HuH-7.5 (cell line): ENCODE measurements at places on chromosomes 6 and 20.

DNA sequence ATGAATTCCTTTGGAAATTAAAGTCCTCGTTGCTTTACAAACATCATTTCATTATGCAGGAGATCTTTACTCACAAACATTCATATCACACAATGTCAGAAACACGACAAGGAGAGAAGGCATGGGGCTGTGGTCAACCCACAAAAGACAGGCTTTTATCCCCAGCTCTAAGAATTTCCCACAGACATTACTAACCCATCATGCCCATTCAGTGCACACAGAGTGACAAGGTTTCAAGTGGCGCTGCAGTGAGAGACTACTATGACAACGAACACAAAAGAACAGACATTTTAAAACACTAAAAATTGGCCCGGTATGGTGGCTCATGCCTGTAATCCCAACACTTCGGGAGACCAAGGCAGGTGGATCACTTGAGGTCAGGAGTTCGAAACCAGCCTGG lies 579.8 kb upstream of the AGPAT4 start:
- no peak for DNase-seq

DNA sequence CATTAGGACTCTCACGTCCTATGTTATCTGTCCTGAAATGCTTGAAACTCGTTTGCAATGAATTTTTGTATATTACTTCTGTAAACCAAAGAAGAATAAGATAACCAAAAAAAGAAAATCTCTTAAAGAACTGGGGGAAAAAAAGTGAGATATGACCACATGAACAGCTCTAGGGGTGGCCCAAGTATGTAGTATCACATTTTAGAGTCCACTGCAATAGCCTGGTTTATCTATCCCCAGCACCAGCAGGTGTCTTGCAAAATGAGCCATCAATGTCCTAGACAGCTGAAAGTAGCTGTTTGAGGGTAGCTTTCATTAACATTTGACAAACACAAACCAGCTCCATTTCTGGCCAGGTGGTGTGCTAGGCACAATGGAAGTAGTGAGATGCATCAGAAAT lies 102.8 kb downstream of the PXDC1 start:
- DNase-seq: no peak

DNA sequence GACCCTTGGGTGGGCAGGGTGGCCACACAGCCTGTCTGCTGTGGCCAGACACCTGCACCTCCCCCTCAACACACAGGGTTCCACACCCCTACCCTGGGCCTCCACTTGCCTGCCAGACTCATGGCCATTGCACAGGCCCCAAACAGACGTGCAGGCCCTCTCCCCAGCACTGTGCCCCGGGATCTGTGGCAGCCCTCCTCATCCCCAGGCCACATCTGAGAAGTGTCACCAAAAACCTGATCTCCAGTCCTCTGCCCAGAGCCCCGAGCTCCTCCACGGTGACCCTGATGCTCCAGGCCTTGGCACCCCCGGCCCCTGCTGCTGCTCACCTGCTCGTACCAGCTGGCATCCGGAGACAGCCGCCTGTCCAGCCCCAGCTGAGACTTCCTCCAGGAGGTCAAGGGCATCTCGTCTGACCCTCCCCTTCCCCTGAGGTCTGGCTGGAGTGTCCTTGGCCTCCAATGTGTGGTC lies 160.1 kb downstream of the DLL1 start:
- DNase-seq: no peak

DNA sequence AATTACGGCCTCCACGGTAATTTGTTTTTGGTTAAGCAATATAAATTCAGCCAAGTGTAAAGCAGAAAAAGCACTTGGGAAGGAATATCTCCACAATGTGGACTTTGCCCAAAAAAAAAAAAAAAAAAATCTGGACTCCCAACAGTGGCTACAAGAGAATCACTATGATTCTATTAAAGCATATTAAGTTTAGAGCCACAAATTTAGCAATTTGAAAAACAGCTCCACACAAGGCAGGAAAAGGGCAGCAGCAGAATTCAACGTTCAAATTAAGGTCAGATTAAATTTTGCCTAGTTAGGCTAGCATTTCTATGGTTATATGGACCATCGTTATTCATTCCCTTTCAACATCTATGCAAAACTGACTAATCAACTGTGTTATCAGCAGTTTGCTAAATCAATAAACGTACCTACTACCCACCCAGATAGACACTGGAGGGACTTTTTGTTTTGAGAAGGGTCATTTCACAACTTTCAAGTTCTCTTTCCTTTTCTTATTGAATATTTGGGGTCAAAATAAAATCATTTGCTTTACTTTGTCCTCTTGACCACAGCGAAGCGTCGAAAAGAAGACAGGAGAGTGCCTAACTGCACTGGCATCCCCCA lies 1.0 kb downstream of the MCM9 start:
- no peak for DNase-seq

DNA sequence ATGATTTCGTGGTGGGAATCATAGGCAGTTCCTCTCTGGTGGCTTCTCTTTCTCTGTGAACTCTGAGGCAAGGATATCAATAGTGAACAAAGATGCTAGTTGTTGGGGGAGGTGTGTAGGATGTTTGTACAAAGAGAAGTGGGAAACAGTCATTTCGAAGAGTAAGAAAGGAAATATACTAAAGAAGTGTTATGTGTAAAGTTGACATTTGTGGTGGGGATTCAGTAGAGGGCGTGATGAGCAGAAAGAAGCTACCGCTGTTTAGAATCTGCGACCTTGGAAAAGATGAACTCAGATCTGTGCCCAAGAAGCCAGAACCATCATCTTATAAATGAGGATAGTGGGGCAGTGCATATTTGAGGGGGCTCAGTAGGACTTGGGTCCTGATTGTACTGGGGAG lies 11.4 kb downstream of the SLC35F1 start:
- DNase-seq: no peak

DNA sequence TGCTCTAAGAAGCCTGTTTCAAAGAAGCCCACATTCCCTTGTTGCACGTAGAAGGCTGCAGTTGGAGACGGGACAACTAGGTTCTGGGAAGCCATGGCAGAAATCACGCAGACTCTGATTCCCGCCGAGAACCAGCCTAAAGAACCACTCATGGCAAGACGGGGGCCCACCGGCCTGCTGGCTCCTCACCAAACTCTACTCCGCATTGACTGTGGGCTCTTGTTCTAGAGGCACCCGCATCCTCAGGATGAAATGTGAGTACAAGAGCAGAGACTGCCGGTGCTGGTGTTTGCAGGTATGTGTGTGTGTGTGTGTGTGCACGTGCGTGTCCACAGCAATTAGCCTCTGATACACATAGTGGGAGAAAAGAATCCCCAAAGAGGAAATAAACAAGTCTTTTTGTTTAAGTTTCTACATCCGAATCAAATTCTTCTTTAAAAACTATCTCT lies 42.3 kb upstream of the NR2E1 start:
- DNase-seq: no peak

GRCh38 chr6:38730140-38730862 lies 15.2 kb downstream of the DNAH8 start:
- DNase-seq: no peak

- DNase-seq: no peak
Observed at GRCh38 chr6:14016935-14017625, 92.3 kb downstream of the RNF182 start.

GRCh38 chr6:130417951-130418350 lies 52.1 kb downstream of the TMEM200A start:
- DNase-seq: no peak

DNA sequence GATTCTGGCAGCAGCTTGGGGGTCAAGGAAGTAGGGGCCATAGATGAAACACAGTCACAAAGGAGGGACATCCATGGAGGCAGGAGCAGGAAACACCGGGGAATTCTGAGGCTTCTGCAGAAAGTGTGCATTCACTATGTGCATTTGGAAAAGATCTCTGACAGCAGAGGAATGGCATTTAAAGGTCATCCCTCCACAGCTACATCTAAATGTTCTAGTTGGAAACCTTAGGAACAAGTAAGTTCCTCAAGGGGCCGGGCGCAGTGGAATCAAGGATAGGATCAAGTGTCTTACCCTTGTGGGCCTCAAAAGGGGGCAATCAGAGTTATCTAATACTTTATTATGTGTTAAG lies 8.8 kb downstream of the C6orf136 start:
- no peak for DNase-seq

- DNase-seq: peak; percentile 84
Observed at GRCh38 chr20:51542033-51542570, 417 bp downstream of the NFATC2 start.

- no peak for DNase-seq
Observed at GRCh38 chr6:125807293-125807692, 16.5 kb downstream of the NCOA7 start.

- DNase-seq: no peak
Observed at GRCh38 chr6:158115508-158115907, 52.6 kb downstream of the SERAC1 start.

DNA sequence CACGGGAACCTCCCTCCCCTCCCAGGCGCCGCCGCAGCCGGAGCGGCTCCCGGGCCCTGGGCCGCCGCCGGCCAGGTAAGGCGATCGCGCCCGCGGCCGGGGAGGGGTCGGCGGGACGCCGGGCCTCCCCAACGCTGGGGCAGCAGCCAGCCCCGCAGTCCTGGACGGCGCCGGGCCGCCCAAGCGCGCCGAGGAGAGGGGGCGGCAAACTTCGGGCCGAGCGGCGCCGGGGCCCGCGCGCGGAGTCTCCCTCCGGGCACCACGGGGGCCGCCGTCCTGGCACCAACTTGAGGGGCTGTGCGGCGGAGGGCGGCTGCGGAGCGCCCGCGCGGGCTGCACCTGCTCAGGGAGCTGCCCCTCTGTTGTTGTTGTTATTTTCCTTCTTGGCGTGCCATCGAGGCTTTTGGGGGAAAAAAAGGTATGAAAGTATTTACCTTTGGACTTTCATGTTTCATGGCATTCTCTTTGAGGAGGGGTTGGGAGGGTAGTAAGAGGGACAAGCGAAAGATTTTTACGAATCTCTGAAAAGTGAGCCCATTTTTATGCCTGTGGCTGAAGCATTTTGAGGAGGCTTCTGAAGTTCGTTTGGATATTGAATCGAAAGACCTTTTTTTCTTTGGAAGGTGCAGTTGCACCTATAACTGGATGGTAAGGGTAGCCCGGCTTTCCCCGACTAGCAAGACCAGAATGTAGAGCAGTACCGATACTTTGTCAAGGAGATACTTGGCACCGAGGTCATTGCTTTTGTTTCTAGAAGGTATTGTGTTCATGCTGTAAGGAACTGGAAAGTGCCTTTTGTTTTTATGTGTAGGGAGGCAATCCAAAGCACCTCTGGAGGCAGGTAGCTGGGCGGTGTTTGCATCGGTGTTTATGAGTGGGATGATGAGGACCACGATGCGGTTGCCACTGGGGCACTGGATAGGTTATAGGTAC lies at the start of gene RNF182:
RNF182 (plus strand) TSS at position 4 of the 933 bp plus-strand sequence. CDS start 52,168 bp downstream, outside the sequence.
- DNase-seq: peak; percentile 42

GRCh38 chr6:95978230-95978629 lies 37.5 kb upstream of the FUT9 start:
- DNase-seq: no peak

- DNase-seq: no peak
Observed at GRCh38 chr6:151842816-151843215, 35.3 kb downstream of the ESR1 start.

DNA sequence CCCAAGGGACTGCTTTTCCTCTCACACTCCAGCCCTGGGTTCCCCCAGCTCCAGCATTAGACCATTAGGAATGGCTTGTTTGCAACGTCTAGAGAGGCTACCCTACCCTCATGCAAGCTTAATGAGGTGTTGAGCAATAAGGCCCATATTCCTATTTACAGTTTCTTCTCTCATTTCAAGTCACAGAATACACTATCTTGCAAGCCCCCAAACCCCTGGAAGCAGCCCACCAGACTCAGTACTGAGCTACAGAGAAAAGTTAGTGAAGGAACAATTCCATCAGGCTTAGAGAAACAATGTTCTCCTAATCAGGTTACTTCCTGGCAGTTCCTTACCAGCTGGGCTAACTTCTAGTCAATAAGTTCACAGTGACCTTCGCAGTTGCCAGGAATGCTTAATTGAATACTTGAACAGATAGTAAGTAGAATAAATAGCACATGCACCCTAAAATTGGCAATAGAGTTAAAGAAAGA lies 606.5 kb upstream of the NOX3 start:
- no peak for DNase-seq

DNA sequence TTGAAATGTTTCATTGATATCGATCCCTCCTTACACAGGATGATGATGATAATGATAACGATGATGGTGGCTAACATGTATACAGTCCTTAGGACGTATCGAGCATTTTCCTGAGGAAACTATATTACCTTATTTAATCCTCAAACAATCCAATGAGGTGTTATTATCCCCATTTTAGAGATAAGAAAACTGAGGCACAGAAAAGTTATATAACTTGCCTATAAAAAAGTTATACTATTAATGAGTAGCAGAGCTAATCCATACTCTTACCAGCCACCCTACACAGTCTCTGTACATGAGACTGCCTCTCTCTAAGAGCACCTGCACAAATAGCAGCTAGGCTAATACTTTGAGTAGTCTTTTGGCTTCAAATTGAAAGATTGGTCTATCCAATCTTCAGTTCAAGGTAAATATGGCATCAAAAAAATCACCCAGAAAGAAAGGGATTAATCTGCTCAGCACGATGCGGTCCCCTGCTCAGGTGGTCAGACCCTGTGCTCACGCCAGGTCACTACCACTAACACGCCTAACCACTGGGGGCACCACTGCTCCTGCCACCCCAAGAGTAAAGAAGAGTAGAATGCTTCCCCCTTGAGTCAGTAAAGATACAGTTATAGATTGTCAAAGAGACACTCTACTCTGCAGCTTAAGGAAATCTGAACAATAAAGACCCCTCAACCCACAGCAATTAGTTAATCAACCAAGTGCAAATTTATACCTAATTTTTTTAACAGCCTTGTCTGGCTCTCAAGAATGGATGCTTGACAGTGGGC lies 15.0 kb downstream of the GABBR1 start:
- DNase-seq: no peak

- no peak for DNase-seq
Observed at GRCh38 chr6:74250161-74250818, 554.3 kb downstream of the CD109 start.

GRCh38 chr6:119979862-119980261 lies 630.3 kb upstream of the MAN1A1 start:
- no peak for DNase-seq

- no peak for DNase-seq
Observed at GRCh38 chr20:33681728-33682353, 4.3 kb downstream of the E2F1 start.

GRCh38 chr6:1335367-1336037 lies 23.6 kb downstream of the FOXQ1 start:
- DNase-seq: no peak

GRCh38 chr6:106643061-106643460 lies 13.7 kb downstream of the QRSL1 start:
- no peak for DNase-seq

- no peak for DNase-seq
Observed at GRCh38 chr6:37142050-37142614, 27.8 kb upstream of the PIM1 start.
